ENCODE measurements at places on chromosomes 11 and 22.

DNA sequence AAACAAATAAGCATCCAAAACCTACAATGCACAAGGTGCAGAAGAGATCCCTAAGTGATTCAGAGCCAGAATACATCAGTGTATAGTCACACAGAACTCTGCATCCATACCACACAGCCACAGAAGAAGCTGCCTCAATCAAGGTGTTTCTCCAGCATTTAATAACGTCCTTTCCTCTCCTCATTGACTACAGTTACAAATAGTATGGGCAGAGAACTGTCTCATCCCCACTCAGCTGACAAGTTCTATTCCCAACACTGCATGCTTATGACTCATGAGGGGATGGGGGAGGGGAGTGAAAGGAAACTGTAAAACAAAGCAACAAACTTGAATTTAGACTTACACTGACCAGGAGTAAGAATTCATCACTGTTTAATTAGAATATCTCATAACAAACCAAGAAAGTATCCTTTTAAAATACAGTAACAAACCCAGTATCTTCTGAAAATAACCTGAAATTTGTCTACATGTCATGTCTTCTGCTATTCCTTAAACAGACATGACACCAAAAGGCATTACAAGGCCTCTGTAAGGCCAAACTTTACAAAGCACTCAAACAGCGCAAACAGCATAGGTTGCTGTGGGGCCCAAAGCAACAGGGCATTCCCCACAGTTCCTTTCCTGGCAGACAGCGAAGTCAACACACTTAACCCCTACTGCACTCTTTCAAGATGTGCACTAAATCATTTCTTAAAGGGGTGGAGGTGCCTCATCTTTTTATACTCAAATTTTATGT, 29.3 kb downstream of the CELF1 start:
- DNase-seq, result no peak

- DNase-seq, result no peak
Measured at GRCh38 chr22:50417411-50418210, 57.2 kb downstream of the SBF1 start.

DNA sequence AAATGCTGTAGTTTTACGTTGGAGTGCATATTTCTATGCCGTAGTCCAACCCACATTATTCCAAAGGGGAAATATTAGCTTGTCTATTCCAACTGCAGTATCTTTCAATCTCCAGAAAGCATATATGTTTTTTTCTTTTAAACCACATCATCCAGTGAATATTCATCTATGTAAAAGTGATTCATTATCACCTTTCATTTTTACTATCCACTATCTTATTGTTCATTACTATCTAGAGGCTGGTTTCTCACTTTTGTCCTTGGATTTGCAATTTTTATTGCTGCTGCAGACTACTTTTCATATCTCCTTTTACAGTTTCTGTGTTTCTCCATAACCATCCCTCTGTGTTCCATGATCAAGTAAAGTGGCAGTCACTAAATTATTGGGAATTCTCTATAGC, 1097.2 kb upstream of the TENM4 start:
- no peak for DNase-seq

GRCh38 chr11:35112056-35112845, 26.7 kb upstream of the CD44 start:
- no peak for DNase-seq

DNA sequence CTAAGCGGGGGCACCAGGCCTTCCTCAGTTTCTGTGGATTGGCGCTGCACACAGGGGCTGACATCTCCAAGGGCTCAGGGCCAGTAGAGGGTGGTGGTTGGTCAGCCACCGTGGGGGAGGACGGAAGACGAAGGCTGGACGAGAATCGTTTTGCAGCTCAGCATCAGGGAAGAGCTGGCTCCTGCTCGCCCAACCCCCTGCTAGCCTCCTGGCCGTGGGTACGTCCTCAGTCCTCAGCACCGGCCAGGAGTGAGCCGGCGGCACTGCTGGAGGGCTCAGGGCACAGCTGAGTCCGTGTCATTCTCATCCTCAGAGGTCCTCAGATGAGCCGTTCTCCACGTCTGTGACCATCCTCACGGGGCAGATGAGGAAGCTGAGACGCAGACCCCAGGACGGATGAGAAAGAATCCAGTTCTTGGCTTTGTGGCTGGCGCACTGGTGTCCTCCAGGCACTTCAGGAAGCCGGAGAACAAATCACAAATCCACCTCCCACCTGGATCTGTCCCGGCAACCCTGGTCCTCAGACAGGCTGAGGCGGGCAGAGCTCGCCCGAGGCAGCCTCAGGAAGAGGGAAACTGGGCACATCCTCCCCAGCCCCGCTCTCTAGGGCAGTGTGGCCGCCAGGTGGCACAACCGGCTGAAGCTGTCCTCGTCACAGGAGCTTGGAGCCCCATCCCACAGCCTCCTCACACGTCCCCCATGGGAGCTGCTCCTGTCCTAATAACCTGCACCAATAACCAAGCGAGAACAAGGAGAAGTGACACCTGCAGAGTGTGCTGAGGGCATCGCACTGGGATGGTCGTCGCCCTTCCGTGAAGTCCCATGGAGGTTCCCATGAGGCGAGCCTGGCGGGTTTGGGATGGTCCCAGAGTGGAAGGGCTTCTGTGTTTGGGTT, 393.7 kb downstream of the BRD1 start:
- DNase-seq, result no peak

- no peak for DNase-seq
Measured at GRCh38 chr11:69005183-69005630, 7.8 kb downstream of the MRGPRF start.

DNA sequence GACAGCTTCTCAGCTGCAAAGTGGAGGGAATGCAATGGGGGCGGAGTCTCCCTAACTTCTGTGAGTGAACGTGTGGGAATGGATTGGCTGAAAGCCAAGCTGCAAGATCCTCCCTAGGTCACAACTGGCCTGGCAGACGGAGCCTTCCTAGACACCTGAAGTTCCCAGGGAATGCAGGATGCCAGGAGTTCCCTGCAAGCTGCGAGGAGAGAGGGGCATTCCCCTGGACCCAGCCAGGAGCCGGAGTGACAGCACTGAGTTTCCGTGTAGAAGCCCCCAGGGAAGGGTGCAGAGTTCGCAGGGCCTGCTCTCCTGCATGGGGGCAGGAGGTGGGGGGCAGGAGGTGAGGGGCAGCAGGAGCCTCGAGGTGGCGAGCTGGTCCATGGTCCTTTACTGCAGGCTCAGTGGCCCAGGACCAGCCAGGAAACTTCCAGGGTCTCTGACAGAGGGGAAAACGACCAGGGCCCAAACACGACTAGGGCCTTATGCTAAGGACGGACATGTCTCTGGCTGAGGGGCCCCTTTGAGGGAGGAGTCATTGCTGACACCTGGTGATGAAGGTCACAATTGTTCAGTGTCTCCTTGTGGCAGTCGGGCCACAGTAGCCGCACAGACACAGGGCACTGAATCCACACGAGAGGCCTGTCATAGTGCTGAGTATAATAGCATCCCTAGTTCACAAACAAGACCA, 141.4 kb downstream of the FBXO7 start:
- DNase-seq, result no peak

GRCh38 chr11:17389211-17389956, 925 bp upstream of the KCNJ11 start:
- peak; percentile 44 for DNase-seq

GRCh38 chr11:125136001-125136400, 24.6 kb upstream of the TMEM218 start:
- DNase-seq, result no peak
